Amygdala (tissue), 56 donors: ENCODE measurements at places on chromosomes 6 and 20.

- no peak for DNase-seq
Measured at GRCh38 chr6:150142097-150142669, 661 bp upstream of the PPP1R14C start.

DNA sequence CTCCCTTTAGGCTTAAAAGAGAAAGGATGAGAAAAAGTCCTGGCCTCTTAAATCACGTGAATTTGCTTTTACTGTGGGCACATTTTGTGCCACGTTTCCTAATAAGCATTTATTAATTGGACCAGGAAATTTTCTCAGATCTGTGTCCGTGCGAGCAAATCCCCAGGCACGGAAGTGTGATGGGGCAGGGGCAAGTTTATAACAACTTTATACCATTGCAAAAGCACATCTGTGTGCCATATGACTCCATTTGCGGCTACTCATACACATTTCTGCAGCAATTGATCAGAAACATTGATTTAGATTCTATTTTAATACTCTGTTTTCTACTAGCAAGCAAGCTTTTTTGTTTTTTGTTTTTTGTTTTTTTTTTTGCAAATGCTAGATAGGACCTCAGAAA, 373.2 kb downstream of the TAF4 start:
- DNase-seq, result no peak

GRCh38 chr20:22098511-22098910, 393.0 kb downstream of the PAX1 start:
- no peak for DNase-seq

DNA sequence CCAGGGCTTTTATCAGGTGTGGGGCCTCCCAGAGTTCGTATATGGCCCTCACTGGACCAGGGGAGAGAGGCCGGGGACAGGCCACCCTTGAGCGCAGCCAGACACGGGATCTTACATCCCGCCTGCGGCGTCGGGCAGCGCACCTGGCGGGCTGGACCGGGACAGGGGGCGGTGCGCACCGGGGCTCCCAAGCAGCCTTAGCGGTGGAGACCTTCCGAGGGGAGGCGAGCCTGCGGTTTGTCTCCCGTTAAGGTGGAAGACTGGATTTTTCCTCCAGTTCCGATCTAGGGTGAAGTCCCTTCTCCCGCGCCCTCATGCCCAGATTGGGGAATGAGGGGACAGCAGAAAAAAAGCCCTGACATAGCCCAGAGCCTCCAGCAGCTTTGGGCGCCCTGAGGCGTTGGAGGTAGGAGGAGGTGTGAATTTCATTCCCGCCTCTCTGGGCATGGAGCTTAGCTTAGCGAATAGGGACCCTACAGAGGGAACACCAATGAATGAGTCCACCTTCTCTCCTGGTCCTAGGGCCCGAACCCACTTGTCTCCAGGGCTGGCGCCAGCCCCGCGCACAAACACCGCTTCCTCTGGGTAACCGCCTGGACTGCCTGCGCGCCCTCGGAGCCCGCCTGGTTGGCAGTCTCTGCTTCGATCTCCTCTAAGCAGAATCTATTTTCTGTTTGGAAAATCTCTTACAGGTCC, 6.7 kb upstream of the LAMP5 start:
- DNase-seq, result no peak

- DNase-seq, result no peak
Measured at GRCh38 chr6:7138921-7139358, 31.2 kb downstream of the RREB1 start.
